ENCODE measurements at places on chromosomes 1 and 21. TPM values are rescaled to one million over a fixed set of nuclear protein-coding genes. Genes with fewer than 3 reads are reported as not detected.

Gene TACSTD2
- total RNA-seq = not detected

Gene SPRR2B
- total RNA-seq = not detected

DNA sequence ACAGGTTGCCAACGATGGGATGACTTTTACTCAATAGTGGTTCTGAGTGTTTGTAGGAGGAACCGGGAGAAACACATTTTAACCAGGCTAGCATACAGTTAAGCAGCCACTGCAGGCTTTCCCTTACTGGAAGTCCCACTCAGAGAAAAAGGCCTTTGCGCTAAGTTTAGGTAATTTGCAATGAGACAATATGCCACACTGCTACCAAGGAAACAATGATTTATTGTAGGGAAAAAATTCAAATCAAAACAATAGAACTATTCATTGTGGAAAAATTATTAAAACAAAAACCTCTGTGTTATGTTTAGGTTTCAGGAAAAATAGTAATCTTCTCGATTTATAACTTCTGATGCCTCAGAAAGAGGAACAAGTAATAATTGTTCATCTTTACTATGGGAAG is 51.4 kb upstream of the CR2 start:
- no peak for DNase-seq

Gene B3GALT5
- total RNA-seq = not detected

Gene S100A7
- total RNA-seq = not detected

Measured in G401 (cell line).